Caco-2 (cell line): ENCODE measurements at places on chromosomes 13 and 19. TPM values are rescaled to one million over a fixed set of nuclear protein-coding genes. Genes with fewer than 3 reads are reported as not detected.

Gene IGFL2
- total RNA-seq, result 57.7 and 64.7 TPM in 2 replicates

DNA sequence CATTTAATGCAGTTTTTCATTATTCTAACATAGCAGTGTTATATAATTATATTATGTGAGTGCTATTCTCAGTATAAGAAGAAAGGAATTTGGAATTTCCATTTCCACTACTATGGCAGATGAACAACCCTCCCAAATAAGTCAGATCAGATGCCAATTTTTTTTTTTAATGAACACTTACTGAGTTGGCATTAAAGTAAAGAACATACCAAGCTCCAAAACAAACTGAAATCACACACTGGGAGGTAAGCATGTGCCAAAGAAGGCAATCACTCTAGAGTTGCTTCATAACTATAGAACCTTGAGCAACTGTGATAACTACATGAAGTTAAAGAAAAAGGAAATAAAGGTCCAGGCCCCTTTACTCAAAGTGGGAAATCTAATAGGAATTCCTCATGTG, 90.3 kb downstream of the RNF17 start:
- no peak overlapping the region for H3K27ac ChIP-seq
- no peaks in the 10 kb centered on the region for H3K4me1 ChIP-seq
- H3K36me3 ChIP-seq, result no peaks in the 10 kb centered on the region
- no peaks in the 10 kb centered on the region for H3K27me3 ChIP-seq

GRCh38 chr19:6070207-6070681, 40.1 kb downstream of the RFX2 start:
- H3K36me3 ChIP-seq, result no peaks in the 10 kb centered on the region
- no peaks in the 10 kb centered on the region for H3K27me3 ChIP-seq
- H3K27ac ChIP-seq, result no peak overlapping the region
- no peak overlapping the region for H3K4me3 ChIP-seq
- no peak for DNase-seq
- peaks cover 11% of the 10 kb centered on the region for H3K4me1 ChIP-seq

Gene LILRA5
- total RNA-seq, result not detected in 2 replicates

DNA sequence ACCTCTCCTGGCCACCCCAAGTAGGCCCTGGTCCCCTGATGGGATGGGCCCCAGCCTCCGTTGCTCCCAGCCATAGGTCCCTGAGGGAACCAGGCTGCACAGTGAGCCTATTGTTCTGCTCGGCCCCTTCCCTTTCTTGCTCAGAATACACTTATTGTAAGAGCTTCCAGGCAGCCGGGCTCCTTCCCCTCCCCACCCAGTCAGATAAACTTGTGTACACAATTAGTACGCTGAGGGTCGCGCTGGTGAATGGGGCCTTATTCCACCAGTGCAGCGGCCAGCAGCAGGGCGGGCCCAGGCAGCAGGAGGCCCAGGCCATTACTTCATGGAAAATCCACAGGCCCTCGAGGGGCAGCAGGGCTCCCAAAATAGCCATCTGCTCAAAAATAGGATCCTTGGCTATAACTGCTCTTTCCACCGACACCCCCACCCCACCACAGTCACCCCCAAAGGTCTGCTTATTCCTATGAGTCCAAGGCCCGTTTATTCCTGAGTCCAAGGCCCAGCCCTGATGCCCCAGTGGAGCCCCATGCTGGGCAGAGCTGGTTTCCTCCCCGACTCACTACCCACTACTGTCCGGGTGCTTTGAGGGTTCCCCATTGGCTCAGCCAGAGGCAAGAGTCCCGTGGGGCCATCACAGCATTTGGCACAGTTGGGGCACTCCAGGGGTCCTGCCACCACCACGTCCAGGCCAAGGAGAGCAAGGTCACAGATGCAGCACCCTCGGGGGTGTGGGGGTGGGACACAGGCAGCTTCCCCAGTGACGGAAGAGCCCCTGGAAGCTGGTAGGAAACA, 22.1 kb downstream of the CAPN12 start:
- no peak overlapping the region for H3K4me3 ChIP-seq
- H3K4me1 ChIP-seq, result peaks cover 30% of the 10 kb centered on the region
- H3K36me3 ChIP-seq, result peaks cover 14% of the 10 kb centered on the region

DNA sequence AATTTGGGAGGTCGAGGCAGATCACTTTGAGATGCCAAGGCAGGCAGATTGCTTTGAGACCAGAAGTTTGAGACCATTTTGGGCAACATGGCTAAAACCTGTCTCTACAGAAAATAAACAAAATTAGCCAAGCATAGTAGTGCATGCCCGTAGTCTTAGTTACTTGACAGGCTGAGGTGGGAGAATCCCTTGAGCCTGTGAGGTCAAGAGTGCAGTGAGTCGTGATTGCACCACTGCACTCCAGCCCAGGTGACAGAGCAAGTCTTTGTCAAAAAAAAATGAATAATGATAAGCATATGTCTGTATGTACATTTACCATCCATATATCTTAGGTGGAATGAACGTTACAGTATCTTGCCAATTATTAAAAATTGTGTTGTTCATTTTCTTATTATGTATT, 2447.7 kb downstream of the PCDH9 start:
- H3K27ac ChIP-seq, result no peak overlapping the region
- H3K4me3 ChIP-seq, result no peak overlapping the region
- H3K4me1 ChIP-seq, result no peaks in the 10 kb centered on the region
- H3K27me3 ChIP-seq, result no peaks in the 10 kb centered on the region
- H3K36me3 ChIP-seq, result no peaks in the 10 kb centered on the region

DNA sequence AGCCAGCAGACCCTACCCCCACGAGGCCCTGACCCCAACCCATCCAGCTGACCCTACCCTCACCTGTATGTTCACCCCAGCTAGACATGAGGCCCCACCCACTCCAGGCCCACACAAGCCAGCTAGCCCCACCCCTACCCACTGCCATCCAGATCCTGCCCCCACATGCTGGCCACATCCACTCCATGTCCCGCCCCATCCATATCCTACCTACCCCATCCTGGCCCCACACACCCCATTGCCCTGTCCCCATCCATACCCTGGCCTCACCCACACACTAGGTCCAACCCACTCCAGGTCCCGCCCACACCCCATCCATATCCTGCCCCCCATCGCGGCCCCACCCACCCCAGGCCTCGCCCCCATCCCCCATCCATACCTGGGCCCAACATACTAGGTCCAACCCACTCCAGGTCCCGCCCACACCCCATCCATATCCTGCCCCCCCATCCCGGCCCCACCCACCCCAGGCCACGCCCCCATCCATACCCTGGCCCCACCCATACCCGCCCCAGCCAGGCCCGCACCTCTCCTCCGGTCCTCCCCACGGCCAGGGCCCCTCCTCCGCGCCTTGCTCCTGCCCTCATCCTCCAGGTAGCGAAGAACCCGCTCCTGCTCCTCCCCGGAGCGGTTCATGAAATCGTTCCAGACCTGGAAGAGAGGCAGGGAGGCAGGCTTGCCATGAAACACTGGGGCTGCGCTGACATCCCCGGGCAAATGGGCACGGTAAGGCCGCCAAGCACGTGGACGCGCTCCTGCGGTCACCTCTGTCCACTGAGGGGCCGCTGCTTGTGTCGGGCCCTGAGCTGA, 7.2 kb downstream of the RNU6-9 start:
- H3K4me1 ChIP-seq, result no peaks in the 10 kb centered on the region
- H3K4me3 ChIP-seq, result no peak overlapping the region
- no peak for DNase-seq
- H3K36me3 ChIP-seq, result no peaks in the 10 kb centered on the region
- no peak overlapping the region for H3K27ac ChIP-seq

GRCh38 chr19:1460033-1460995, 10.4 kb downstream of the APC2 start:
- H3K4me1 ChIP-seq, result no peaks in the 10 kb centered on the region
- no peak overlapping the region for H3K4me3 ChIP-seq
- no peak overlapping the region for H3K27ac ChIP-seq
- H3K36me3 ChIP-seq, result no peaks in the 10 kb centered on the region; the same call in 1 of the 2 replicates
- DNase-seq, result no peak

Gene UBAC2
- 91.3 and 103 TPM in 2 replicates for total RNA-seq

DNA sequence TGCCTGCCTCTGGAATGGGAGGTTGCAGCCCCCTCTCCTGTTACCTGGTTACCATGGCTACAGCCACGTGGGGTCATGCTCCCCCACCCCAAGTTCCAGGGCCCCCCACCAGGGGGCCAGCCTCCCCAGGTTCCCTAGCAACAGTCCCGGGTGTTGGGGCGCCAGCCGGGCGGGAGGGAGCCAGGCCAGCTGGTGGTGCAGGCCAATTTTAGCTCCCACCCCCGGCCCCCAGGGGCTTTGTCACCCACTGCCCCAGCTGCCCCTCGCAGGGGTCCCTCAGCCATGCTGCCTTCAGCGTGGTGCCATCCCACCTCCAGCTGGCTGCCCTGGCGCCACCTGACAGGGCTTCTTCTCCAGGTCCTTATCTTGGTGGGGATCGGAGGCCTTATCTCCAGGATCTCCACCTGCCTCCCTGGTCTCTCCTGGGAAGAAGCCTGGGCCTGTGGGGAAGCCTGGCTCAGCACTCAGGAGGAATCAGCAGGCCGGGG, 3.0 kb downstream of the MARK4 start:
- no peaks in the 10 kb centered on the region for H3K27me3 ChIP-seq
- DNase-seq, result peak; percentile 35
- H3K36me3 ChIP-seq, result no peaks in the 10 kb centered on the region
- H3K4me1 ChIP-seq, result no peaks in the 10 kb centered on the region; the same call in 1 of the 2 replicates
- peak overlapping the region; percentile 32 for H3K27ac ChIP-seq

Gene KCNJ14
- 3.6 and 3.9 TPM in 2 replicates for total RNA-seq

Gene ADGRE3
- not detected in 2 replicates for total RNA-seq

Gene KLK14
- total RNA-seq, result not detected in 2 replicates

DNA sequence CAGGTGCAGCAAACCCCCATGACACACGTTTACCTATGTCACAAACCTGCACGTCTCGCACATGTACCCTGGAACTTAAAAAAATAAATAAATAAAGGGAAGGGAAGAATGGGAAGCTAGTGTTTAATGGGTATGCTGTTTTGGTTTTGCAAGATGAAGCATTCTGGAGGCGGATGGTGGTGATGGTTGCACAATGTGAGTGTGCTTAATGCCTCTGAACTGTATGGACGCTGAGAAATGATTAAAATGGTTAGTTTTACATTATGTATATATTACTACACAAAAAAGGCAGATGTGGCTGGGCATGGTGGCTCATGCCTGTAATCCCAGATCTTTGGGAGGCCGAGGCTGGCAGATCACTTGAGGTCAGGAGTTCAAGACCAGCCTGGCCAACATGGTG, 17.8 kb downstream of the NFILZ start:
- no peak overlapping the region for H3K27ac ChIP-seq
- H3K36me3 ChIP-seq, result no peaks in the 10 kb centered on the region
- no peak for DNase-seq
- no peaks in the 10 kb centered on the region for H3K4me1 ChIP-seq
- no peak overlapping the region for H3K4me3 ChIP-seq
- no peaks in the 10 kb centered on the region for H3K27me3 ChIP-seq

- H3K27me3 ChIP-seq, result no peaks in the 10 kb centered on the region
- no peak overlapping the region for H3K4me3 ChIP-seq
- no peaks in the 10 kb centered on the region for H3K4me1 ChIP-seq
- H3K36me3 ChIP-seq, result no peaks in the 10 kb centered on the region
- DNase-seq, result no peak
These were observed 91.0 kb downstream of the UFM1 start for GRCh38 chr13:38440666-38441065.

DNA sequence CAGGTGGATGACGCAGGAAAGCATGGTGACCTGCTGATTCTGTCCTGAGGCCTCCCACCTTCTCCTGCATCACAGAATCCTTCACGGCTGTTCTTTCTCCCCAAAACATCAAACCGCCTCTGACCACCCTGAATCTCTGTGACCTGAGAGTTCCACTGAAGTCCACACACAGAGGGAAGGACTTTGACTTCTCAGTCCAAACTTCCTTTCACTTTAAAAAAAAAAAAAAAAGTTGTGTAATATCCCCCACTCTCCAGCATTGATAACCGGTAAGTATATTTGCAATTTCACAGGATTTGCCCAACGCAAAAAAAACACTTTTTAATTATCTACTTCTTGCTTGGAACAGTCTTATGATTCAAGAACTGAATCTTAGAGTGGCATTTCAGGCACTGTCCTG, 259.5 kb upstream of the IRS2 start:
- no peak overlapping the region for H3K4me3 ChIP-seq
- no peaks in the 10 kb centered on the region for H3K27me3 ChIP-seq
- H3K4me1 ChIP-seq, result no peaks in the 10 kb centered on the region
- DNase-seq, result no peak
- no peaks in the 10 kb centered on the region for H3K36me3 ChIP-seq
- no peak overlapping the region for H3K27ac ChIP-seq

- H3K27ac ChIP-seq, result no peak overlapping the region
- no peaks in the 10 kb centered on the region for H3K36me3 ChIP-seq
- H3K4me3 ChIP-seq, result no peak overlapping the region
- no peak for DNase-seq
- no peaks in the 10 kb centered on the region for H3K27me3 ChIP-seq
These were observed 10.2 kb upstream of the ANKRD10 start for GRCh38 chr13:110925023-110925612.

Gene CLEC4M
- total RNA-seq, result not detected in 2 replicates
